ENCODE measurements at places on chromosomes 11 and 22.
A peak's percentile ranks its signal among the peaks of the same experiment; 100 is the strongest.

- no peak for DNase-seq
Observed at GRCh38 chr22:41844513-41844912, 11.6 kb downstream of the SREBF2 start.

DNA sequence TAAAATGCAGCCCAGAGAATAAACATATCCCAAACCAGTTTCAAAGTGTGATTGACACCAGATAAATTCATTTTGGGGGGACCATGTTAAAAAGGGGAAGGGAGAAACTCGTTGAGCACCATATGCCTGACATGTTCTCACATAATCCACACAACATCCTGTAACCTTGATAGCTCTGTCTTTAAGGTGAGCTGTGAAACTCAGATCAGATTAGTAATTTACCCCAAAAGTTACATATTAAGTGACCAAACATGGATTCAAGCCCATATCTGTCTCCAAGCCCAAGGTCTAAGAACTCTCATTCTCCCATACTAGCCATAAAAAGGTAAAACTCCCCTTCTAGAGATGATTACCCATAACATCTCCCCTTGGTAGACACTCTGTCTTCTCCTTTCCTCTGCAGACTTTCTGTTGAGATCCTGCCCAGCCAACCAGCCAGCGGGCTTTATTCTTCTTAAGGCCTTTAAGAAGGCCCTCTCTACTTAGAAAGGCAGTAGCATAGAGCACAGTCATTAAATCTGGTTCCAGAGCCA, 150.7 kb downstream of the CCDC34 start:
- no peak for DNase-seq

DNA sequence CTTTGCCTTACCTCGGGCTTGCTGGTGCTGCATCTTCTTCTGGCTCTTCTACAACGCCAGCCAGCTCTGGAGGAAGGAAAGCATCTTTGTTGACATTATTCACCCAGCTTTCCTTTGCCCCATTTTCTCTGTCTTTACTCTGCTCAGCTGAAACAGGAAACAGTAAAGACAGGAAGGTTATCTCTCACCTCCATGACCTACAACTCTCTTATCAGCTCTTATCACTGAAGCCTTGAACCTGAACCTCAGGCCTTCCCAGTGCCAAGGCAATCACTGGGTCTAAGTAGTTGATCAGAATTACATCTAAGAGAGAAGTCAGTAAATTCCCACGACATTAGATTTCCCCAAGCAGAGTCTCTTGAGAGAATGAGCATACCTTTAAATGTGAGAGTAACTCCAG, 59.6 kb upstream of the CCDC89 start:
- no peak for DNase-seq

GRCh38 chr11:859394-860131, 16.9 kb downstream of the TSPAN4 start:
- peak; percentile 71 for DNase-seq

GRCh38 chr11:130937051-130937450, 20.8 kb upstream of the SNX19 start:
- no peak for DNase-seq

- no peak for DNase-seq
Observed at GRCh38 chr11:122556605-122557004, 98.9 kb upstream of the UBASH3B start.

- no peak for DNase-seq
Observed at GRCh38 chr11:67409261-67409666, 5.4 kb downstream of the TBC1D10C start.

DNA sequence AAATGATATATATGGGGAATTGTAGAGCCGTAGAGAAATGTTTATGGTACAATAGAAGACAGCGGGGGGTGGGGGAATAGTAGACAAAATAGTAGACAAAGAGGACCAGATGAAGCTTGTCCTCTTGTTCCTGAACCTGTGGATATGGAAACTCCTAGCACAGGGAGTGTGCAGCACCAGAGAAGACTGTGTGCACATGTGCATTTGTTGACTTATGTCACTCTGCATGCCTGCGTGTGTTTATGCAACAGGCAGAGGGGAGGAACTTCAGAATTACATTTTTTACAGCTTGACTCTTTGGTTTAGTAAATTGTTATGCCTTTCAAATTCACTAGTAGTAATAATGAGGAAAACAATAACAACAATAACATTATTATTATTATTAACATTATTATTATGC, 36.0 kb downstream of the TENM4 start:
- DNase-seq = no peak

GRCh38 chr11:84648471-84648870, 978.7 kb downstream of the DLG2 start:
- DNase-seq = no peak

GRCh38 chr11:40230821-40231220, 1228.6 kb downstream of the LRRC4C start:
- DNase-seq = no peak

DNA sequence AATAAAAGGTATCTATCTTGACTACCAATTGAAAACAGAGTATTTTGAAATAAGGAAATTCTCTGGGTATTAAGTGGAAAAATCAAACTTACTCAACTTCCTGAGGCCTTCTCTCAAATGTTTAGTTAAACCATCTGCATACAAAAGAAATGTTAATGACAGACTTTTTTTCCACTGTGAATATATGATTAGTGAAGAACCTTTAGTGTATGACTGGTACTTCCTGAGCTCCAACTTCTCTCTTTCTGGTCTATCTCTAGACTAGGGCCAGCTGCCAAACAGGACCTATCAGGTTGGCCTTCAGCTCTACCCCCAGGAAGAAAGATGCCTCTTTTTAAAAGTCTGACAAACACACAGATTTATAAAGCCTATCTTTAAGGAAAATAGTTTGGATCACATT, 68.8 kb upstream of the SCUBE2 start:
- DNase-seq = no peak
